HFFc6 (cell line): ENCODE measurements at places on chromosomes 2 and 18.

- no peak for DNase-seq
Observed at GRCh38 chr2:4745056-4745991, 946.9 kb upstream of the SOX11 start.

DNA sequence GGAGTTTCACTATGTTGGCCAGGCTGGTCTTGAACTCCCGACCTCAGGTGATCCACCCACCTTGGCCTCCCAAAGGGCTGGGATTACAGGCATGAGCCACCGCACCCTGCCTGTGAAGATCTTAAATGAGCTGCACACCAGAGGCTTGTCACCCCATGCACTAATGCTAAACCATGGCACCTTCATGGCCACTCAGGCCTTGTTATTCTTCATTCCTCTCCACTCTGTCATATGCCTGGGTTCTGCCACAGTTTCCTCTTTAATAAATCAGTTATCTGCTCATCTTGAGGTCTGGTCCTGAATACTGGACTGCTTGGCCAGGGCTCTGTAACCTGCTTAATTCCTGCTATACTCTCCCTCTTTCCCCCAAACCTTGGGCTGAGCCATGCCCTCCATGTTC is 303.9 kb upstream of the FBXO11 start:
- DNase-seq = no peak

DNA sequence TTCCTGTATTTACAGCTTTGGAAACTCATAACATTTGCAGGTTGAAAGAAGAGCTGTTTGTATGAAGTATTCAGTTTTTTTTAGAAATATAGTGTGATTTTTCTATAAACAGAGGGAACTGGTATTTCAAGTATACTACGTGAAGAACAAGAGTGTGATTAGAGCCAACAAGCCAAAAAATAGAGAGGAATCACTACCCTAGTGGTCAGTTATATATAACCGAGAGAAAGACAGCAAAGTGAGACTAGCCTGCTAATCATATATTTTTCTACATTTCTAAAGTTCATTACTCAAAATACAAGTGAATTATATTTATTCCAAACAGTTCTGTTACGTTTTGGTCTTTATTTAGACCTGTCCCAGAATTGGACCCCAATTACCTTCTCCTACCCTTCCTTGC is 444.8 kb upstream of the NRP2 start:
- no peak for DNase-seq

DNA sequence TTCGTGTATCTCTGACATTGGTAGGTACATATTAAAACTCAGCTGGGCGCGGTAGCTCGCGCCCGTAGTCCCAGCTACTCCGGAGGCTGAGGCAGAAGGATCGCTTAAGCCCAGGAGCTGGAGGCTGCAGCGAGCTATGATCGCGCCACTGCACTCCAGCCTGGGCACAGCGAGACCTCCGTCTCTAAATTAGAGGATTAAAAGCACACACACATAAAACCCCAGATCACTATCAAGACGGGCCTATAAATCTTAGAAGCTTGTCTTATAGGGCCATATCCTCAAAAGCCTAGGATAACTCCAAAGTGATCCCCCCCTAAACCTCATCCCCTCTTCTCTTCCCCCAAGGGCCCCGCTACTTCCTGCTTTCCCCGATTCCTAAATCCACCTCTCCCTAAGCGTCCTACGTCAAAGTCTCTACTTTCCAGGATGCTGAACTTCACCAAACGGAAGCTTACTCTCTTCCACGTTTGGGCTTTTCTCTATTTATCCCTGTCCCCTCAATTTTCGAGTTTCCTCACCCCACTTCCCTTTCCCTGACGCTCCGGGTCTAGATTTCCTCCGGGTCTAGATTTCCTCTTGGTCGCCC is 707 bp downstream of the KRCC1 start:
- no peak for DNase-seq

DNA sequence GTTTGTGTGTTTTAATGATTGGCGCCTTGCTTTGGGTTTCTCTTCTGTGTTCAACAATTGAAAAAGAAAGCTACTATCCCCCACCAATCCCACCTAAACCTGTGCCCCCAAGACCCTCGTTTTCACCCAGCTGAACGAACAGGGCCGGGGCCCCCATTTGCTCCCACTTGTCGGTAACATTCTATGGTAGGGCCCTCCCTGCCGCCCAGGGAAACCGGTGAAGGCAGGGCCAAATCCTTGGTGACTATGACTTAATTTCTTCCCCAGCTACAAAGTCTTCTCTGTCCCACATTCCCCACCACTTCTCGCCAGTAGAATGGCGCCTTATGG is 598 bp upstream of the SNRNP200 start:
- DNase-seq = no peak

GRCh38 chr2:124898827-124899226 is 873.7 kb downstream of the CNTNAP5 start:
- no peak for DNase-seq

DNA sequence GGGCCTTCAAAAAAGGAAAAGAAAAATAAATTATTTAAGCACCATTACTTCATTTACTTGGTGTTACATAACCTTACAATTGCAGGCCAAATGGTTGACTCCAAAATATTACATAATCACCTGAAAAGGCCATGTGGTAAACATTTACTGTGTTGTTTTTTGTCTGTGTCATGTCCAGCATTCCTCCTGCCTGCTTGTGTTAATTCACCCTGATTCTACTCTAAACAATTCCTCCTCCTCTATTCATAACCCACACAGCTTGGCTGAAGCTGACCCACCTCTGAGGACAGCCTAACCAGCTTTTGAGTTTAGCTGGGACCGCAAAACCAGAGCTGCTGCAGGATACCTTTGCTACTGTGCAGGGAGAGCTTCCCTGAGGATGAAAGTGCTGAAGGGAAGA is 35.4 kb downstream of the TMX3 start:
- peak; percentile 38 for DNase-seq

- DNase-seq = no peak
Observed at GRCh38 chr2:29272311-29272710, 157.1 kb downstream of the CLIP4 start.
